CD8-positive, alpha-beta T cell (primary cell): ENCODE measurements at places on chromosomes 7 and 10. TPM values are rescaled to one million over a fixed set of nuclear protein-coding genes. Genes with fewer than 3 reads are reported as not detected.
A peak's percentile ranks its signal among the peaks of the same experiment; 100 is the strongest.

DNA sequence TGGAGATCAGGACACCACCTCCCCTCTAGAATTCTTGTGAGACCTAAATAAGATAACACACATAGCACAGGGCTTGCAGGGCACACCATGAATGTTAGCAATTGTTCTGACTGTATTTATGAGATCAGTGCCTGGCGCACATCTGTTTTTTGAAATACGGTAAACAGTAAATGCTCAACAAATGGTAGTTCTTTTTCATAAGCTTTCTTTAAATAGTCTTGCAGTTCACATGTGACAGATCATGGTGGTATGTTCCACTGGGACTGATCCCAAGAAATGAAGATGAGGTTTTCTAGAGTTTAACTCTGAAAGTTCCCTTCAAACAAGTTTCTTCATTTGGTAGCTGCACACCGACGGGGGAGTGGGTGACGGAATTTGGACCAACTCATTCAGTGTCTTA, 34.8 kb downstream of the CREB5 start:
- DNase-seq, result no peak

GRCh38 chr7:83413831-83414230, 235.1 kb downstream of the SEMA3E start:
- no peak for DNase-seq

GRCh38 chr7:47384755-47385535, 197.0 kb downstream of the TNS3 start:
- no peak for DNase-seq

GRCh38 chr7:44740055-44740454, 8.6 kb upstream of the ZMIZ2 start:
- DNase-seq, result no peak

DNA sequence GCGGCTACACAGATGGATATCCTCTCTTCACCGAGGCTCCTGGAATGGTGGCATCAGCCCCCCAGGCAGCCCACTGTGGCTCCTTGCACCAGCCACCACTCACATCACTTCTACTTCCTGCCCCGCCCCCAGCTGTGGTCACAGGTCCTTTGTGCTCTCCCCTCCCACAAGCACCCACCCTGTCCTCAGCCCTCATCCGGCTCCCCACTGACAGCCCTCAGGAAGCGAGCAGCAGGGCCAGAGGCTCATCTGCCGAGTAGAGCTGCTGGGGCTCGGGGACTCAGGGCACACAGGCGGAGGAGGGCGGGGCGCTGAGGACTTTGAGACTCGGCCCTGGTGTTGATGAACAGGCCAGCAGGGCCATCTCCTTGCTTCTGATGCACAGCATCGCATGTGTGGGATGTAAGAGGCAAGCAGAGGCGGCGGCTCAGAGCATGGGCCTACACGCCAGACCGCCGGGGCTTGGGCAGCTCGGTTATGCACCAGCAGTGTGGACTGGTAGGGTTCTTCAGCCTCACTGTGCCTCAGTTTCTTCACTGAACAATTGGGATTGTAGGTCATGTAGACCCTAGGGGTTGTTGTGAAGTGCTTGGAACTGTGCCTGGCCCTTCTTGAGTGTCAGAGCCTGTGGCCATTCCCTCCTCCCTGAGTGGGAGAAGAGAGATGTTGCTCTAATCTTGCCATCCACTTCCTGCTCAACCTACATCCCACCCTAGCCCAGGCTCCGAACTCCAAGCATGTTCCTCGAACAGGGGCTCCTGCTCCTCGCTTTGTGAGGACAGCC, at the start of gene PRF1:
Gene PRF1 (minus strand): TSS at position 77 of the 784 bp plus-strand sequence. CDS start 1,839 bp downstream, outside the sequence.
- peak; percentile 91 for DNase-seq

DNA sequence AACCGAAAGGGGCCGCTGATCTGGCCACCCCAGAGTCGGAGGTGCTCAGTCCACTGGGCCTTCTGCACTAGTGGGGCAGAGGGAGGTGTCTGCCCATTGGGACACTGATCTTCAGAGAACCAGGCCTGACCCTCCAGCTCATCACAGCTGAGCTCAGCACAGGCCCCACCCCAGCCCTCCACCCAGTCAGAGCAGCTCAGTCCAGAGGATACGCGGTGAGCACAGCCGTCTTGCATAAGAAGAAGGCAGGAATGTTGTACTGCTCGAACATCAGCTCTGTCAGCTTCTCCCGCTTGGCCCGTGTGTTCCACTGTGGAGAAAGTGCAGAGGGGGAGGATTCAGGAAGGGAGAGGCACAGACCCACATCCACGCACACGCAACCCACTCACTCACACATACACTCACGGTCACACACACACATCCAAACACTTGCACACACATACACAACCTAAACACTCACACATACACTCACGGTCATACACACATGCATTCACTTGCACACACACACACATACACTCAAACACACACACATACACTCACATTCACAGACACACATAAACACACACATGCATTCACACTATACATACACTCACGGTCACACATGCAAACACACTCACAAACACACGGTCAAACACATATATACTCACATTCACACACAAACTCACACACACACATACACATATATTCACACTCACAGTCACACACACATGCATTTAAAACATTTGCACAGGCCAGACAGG, 6.3 kb downstream of the ACTL6B start:
- DNase-seq, result no peak

DNA sequence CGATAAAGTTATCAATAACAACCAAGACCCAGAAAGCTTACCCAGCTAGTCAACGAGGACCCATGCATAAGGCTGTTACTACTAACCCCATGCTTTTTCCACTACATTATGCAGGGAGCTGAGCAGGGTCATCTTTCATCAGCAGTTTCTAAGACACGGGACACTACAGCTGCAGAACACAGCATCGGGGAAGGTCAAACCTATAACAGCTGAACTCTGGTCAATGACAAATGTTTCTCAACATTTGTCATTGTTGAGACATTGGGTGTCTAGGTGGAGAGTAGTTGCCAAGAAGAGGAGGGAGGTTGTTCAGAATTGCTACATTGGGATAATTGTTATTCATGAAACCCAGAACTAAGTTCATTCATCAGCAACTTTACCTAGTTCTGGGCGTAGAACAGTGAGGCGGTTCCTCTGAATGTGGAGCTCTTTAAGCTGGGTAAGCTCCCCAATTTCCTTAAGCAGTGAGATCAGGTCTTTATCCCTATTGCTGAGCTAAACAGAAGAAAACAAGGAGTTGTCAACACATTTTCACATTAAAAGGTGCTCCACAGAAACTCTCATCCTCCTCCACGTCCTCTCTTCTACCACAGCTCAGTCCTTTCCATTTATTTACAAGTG, 105.6 kb downstream of the ZNF22 start:
- DNase-seq, result no peak

DNA sequence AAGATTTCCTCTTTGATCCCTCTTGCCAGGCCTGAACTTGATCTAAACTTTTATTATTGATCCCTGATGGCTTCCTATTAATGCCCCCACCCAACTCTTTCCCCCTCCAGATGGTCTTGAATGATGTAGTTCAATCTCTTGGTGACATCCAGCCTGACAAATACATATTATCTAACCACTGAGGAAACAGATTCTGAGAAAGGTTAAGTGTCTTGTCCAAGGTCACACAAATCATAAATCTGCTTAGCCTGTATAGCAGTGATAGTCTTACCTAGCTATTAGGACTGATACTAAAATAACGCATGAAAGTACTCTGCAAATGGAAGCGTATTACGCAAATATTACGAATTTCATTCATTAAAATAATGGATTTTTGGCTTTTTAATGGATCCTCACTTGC, 22.7 kb downstream of the STEAP1B start:
- no peak for DNase-seq

GRCh38 chr10:79378647-79379511, 31.6 kb downstream of the PPIF start:
- no peak for DNase-seq

GRCh38 chr7:4343272-4344247, 338.5 kb upstream of the FOXK1 start:
- no peak for DNase-seq

The LRRC18 gene
- total RNA-seq, result not detected

The HOXA13 gene
- total RNA-seq, result not detected

The CPVL gene
- 0.50 TPM for total RNA-seq
